Hindlimb muscle (tissue), 1 donor: ENCODE measurements at places on chromosomes 5 and 9.

DNA sequence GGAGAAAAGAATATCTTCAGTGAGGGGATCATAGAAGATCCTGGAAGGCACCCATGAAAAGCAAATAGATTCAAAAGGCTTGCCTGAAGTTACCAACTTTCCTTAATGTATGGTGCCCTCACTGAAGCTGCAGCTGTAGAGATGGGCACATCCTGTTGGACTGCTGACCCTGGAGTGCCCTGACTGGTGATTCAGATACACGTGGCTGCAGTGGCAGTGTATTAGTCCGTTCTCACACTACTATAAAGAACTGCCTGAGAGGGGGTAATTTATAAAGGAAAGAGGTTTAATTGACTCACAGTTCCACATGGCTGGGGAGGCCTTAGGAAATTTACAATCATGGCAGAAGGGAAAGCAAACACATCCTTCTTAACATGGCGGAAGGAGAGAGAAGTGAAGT, 80.3 kb downstream of the OSMR start:
- no peak for DNase-seq

DNA sequence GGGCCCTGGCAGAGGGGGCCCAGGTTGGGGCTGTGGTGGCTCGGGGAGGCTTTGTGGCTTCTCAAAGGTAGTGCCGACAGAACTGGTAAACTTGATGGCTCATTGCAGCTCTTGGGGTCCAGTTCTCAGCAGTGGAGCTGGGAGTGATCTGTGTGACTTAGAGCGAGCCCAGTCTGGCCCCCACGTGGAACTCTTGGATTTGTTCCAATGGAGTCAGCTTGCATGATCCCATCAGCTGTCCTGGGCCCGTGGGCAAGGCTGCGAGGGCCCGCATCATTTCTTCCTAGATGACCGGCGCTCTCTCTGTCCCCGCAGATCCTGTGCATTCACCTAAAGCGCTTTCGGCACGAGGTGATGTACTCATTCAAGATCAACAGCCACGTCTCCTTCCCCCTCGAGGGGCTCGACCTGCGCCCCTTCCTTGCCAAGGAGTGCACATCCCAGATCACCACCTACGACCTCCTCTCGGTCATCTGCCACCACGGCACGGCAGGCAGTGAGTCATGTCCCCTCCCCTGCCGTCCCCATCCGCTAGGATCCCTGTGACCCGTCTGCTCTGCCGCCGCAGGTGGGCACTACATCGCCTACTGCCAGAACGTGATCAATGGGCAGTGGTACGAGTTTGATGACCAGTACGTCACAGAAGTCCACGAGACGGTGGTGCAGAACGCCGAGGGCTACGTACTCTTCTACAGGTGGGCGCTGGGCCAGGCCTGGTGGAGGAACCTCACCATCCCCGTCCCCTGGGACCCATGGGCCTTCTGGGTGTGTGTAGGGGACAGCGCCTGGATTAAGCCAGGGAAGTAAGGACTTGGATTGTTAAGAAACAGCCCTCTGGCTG, 39.2 kb downstream of the USP20 start:
- DNase-seq = no peak

- no peak for DNase-seq
Measured at GRCh38 chr9:116112236-116112635, 41.4 kb upstream of the PAPPA start.

- DNase-seq = no peak
Measured at GRCh38 chr5:72472666-72473422, 34.4 kb downstream of the ZNF366 start.

DNA sequence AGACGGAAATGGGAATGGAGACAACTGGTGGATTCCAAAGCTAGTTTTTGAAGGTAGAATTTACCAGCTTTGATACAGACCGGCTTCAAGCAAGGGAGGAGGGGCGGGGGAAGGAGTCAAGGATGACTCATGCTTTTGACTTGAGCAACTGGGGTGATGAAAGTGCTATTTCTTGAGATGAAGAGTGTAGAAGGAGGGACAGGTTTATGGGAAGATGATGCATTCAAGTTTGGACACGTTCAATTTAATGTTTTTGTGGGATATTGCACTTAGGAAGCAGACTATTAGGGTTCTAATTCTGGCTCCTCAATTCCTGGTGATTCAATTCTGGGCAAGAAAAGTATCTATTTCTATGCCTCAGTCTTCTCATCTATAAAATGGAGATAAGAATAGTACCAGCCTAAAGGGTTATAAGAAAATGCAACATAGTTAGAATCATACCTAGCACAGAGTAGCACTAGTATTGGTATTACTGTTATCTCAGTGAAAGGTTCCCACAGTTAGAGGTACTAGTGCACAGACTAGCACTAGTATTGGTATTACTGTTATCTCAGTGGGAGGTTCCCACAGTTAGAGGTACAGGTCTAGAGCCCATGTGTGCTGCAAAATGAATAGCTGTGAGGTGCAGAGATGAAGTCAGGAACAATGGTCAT, 4.6 kb downstream of the NIPAL4 start:
- no peak for DNase-seq

DNA sequence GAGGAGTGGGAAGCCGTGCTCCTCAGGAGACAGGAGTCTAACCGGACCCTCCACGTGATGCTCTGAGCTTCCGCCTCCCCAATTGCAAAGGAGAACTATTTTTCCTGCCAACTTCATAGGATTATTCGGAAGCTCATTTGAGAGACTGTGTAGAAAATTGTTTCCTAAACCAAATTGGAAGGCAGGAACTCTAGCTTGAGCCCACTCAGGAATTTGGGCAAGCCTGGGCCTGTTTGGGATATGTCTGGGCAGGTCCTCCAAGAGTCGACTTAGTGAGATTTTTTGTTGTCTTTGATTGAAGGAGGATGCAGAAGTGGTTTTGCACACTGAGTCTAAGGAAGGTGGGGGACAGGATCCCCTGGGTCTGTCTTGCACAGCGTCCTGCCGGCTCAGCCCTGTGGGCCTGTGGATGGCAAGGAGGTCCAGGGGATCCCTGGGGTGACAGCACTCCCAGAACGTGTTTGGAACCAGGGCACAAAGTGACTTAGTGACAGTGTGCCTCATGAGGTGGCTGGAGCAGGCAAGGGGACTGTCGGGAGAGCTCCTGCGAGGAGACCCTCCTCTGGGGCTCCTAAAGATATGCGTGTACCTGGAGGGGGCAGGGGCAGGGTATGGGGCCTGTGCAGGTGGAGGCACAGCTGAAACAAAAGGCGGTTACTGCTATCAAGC, 283.3 kb downstream of the NSG2 start:
- DNase-seq = no peak

DNA sequence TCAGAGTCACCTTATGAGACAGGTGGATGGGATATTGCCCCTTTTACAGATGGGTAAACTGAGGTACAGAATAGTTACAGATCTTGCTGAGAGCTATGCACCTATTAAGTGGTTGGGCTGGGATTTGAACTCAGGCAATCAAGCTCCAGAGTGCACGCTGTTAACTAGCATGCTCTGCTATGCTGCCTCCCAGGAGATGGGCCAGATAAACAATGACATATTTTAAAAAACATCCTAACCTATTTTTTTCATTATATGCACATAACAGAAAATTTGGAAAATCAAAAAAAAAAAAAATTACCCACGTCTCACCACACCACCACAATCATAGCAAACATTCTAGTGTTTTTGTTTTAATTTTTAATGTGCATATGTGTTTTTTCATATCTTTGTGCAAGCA, 123.4 kb upstream of the STC2 start:
- DNase-seq = no peak

- no peak for DNase-seq
Measured at GRCh38 chr5:76689321-76690036, 26.4 kb upstream of the F2R start.

GRCh38 chr5:42798284-42799240, 13.1 kb downstream of the SELENOP start:
- no peak for DNase-seq

DNA sequence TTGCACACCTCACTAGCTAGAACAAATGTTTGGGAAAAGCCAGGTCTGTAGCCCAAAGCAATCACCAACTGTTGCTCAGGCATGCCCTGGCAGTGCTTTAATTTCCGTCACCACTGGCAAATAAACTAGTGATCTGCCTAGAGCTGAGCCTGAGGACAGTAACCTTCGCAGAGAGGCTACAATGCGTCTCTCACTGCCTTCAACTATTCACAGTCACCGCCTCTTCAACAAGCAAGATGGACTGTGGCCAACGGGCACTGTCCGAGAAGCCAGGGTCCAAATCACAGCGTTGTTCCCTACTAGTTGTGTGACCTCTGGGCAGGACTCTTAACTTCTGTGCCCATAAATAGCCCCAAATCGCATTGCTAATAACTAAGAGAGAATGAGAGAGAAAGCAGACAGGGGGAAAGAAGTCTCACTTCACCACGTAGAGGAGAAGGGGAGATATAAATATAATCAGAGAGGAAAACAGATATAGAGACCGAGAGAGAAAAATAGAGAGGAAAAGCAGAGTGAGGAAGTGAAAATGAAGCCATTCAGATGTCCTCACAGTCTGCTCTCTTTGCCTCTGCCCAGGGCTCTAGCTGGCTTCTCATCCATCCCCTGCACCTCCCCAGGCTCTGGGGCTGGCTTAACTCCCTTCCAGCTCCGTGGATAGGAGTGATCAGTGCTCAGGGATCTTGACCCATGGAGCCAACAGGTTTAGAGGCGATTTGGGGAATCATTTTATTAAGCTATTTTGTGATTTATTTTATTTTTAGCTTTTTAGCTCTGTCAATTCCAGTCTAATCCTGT, 157.9 kb downstream of the ZDHHC21 start:
- DNase-seq = no peak

- no peak for DNase-seq
Measured at GRCh38 chr9:2465921-2466460, 155.6 kb upstream of the VLDLR start.

DNA sequence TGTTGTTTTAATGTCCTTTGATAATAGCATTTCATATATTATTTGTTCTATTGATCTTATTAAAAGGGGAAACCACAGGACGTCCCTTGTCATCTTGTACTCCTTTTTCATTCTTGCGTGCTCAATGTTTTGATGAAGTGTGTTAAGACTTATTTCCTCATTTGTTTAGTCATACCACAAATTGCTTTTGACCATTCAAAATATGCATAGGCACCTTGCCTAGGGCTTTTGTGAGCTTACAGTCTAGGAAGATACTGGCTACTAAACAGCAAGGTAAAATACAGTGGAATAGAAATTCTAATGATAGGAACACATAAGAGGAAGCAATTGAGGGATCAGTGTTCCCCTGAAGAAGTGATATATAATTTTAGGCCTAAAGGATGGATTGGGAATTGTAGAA, 190.3 kb downstream of the WDR70 start:
- no peak for DNase-seq

DNA sequence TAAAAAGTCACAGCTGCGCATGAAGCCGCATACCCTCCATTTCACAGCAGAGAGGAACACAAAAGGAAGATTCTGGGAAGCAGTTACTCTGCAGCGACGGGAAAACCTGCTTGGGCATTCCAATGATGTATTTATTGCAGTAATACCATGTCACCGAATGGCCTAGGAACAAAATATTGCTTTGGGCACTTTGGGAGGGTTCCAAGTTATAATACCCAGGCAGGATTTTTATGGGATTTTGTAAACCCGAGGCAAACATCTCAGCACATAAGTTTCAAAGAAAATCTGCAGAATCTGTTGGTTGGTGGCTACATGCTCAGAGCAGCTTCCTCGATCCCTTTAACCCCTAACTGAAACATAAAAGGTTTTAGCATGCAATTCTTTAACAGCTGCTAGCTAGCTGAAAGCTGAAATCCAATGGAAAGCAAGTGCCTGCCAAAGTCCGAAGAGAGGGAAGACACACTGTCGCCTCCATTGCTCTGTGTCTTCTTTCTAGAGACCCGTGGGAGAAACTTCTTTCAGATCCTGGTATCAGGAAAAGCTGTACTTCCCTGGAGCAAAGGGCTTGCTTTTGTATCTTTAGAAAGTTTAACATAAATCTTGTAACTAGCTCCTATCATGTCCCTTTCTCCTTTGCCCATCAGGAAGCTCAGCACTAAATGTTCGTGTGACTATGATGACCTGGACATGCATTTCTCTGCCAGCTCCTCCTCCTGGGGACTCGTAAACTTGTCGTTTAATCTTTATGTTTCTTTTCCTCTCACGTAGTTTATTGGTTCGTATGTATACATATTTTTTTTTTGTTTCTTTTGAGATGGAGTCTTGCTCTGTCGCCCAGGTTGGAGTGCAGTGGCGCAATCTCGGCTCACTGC, 195.0 kb downstream of the MAPKAP1 start:
- no peak for DNase-seq

- DNase-seq = no peak
Measured at GRCh38 chr9:108674766-108675530, 180.8 kb downstream of the ACTL7B start.

GRCh38 chr5:137612576-137612975, 113.5 kb upstream of the SPOCK1 start:
- no peak for DNase-seq

DNA sequence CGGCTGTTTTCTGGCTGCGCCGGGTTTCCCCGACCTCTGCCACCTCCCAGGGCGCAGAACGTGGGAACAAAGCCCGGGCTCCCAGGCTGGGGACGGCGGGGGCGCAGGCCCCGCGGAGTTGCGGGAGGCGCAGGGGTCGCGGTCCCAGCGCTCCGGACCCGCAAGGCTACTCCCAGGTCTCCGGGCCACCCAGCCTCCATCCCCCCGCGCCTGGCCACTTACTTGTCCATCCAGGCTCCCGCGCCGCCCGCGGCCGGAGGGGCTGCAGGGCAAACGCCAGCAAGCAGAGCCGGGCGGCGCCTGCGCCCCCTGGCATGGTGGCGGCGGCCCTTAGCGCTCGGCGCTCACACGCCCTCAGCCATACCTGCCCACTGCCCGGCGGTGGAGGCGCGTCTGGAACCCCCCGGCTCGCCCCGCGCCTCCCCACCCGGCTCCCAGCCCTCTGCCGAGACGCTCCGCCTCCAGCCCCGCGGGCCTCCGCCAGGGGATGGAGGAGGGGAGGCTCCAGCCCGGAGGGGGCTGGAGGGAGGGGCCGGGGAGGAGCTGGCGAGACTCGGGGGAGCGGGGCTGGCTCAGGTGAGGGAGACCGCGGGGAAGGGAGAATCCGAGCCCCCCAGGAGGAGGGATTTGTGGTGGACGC, at the start of gene ADAM19:
Gene ADAM19, minus strand, starts transcription at position 395 of the 640 bp plus-strand sequence. Its CDS starts 79 bp downstream, at position 316.
- DNase-seq = peak; percentile 69

DNA sequence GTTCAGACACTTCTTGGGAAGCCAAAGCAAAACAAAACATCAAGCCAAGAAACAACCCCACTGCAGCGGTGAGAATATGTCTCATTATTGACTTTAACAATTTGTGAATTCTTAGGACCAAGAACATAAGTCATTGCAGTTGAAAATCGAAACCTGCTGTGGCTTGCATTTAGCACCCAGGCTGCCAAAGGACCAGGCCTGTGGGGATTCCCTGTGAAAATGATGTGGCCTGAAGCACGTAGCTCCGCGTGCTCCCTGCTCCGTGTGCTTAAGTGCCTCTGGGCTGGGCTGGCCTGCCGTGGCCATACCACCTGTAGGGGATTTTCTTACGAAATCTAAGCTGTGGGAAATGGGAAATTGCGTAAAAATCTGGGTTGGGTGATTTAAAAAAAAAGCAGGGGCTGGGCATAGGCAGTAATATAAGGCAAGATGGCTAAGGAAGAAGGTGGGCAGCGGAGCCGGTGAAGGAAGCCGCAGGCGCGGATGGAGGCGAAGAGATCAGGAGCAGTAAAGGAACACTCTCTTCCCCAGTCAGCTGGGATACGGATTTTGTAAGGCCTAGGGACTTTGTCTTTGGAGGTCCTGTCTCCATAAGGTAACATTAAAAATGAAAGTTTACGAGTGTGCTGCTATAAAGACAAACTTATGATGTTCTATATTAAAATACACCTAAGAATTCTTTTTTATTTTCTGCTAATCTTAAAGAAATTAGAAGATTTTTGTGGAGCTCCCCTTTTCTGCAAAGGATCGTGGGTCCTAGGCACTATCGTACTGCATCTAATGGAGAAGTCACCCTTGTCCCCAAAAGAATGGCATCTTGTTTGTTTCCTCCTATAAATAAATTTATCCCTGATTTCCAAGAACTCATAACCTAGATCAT, 189.6 kb upstream of the SEMA6A start:
- no peak for DNase-seq
